ENCODE measurements at places on chromosomes 16 and 17. TPM values are rescaled to one million over a fixed set of nuclear protein-coding genes. Genes with fewer than 3 reads are reported as not detected.

- no peak overlapping the region for H3K27ac ChIP-seq
- no peaks in the 10 kb centered on the region for H3K4me1 ChIP-seq
- peaks cover 3% of the 10 kb centered on the region for H3K36me3 ChIP-seq
Measured at GRCh38 chr17:28346199-28346580, 10.6 kb downstream of the TNFAIP1 start.

GRCh38 chr17:2058586-2059546 lies 4.0 kb downstream of the HIC1 start:
- H3K27ac ChIP-seq: peak overlapping the region; percentile 88
- H3K36me3 ChIP-seq: no peaks in the 10 kb centered on the region
- H3K4me1 ChIP-seq: peaks cover 88% of the 10 kb centered on the region

DNA sequence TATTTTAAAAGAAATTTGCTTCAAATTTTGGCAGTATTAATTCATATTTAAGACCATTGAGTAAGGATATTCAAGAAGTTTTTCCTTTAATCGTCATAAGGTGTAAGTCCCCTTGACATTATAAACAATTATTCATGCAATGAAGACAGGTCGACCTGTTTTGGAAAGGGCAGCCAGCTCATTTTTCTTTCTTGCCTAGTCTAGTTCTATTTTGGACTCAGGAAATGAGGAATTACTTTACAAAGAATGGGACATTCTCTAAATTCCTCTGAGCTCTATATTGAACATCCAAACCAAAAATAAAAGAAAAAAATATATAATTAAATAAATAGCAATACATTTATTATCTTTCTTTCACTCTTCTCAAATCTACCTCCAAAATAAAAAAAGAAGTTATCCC lies 595.6 kb upstream of the KIF2B start:
- H3K4me1 ChIP-seq: no peaks in the 10 kb centered on the region
- H3K4me3 ChIP-seq: no peak overlapping the region
- no peaks in the 10 kb centered on the region for H3K27me3 ChIP-seq
- no peak overlapping the region for H3K27ac ChIP-seq
- no peaks in the 10 kb centered on the region for H3K36me3 ChIP-seq

GRCh38 chr17:8465759-8466158 lies 30.1 kb downstream of the NDEL1 start:
- no peaks in the 10 kb centered on the region for H3K4me1 ChIP-seq
- no peak overlapping the region for H3K4me3 ChIP-seq
- H3K27me3 ChIP-seq: no peaks in the 10 kb centered on the region

DNA sequence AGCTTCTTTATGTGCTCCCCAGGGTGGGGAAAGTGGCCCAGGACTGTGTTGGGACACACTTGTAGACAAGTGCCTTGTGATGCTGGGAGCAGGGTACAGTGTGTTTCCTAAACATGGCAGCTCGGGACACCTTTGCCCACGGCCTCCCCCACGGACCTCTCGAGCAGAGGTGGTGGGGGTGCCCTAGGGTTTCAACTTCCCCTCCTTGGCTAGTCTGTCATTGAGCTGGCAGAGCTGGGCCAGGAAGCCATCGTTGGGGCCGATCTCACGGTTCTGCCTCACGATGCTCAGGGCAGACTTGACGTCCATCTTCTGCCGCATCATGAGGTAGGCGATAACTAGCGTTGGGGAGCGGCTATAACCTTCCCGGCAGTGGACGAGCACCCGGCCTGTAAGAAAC lies 9.4 kb downstream of the DUSP3 start:
- DNase-seq: no peak
- H3K4me3 ChIP-seq: no peak overlapping the region
- H3K27me3 ChIP-seq: no peaks in the 10 kb centered on the region
- H3K4me1 ChIP-seq: peaks cover 10% of the 10 kb centered on the region
- H3K27ac ChIP-seq: no peak overlapping the region

- peak overlapping the region; percentile 79 for H3K27ac ChIP-seq
- H3K27me3 ChIP-seq: no peaks in the 10 kb centered on the region
- H3K4me1 ChIP-seq: no peaks in the 10 kb centered on the region
- no peaks in the 10 kb centered on the region for H3K36me3 ChIP-seq
- H3K4me3 ChIP-seq: no peak overlapping the region
- DNase-seq: peak; percentile 60
Measured at GRCh38 chr16:21156767-21157467, 1.6 kb upstream of the LDAF1 start.

DNA sequence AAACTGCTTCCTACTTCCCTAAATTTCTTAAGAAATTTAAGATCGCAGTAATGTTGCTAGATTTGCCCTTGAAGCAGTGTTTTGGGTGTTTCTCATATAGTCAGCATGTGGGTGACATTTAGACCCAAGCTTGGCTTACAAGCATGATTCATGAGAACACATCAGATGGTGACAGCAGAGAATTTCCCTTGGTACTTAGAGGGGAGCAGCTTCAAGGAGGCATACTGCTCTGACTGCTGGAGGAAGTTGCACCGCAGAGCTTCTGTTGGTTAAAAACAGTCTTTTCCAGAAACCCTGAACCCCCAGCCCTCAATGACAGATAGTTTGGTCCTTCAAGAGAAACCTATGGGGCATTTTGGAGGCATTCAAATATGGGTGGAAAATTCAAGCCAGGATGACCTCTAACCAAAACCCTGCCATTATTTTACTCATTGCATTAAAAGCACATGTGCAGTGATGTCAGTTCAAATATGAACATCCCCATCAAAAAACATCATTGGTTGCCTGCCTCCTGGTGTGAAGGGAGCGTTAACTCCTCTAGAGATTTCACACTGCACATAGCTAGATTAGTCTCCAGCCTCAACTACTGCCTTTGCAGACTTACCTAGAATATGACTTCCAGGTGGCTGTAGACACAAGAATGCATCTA lies 201.5 kb upstream of the CACNG5 start:
- no peak overlapping the region for H3K4me3 ChIP-seq
- no peaks in the 10 kb centered on the region for H3K27me3 ChIP-seq
- no peaks in the 10 kb centered on the region for H3K4me1 ChIP-seq
- DNase-seq: no peak
- no peak overlapping the region for H3K27ac ChIP-seq

GRCh38 chr16:81349608-81350305 lies 35.0 kb downstream of the GAN start:
- no peaks in the 10 kb centered on the region for H3K4me1 ChIP-seq
- H3K27ac ChIP-seq: no peak overlapping the region
- no peaks in the 10 kb centered on the region for H3K36me3 ChIP-seq
- H3K27me3 ChIP-seq: no peaks in the 10 kb centered on the region
- no peak overlapping the region for H3K4me3 ChIP-seq

DNA sequence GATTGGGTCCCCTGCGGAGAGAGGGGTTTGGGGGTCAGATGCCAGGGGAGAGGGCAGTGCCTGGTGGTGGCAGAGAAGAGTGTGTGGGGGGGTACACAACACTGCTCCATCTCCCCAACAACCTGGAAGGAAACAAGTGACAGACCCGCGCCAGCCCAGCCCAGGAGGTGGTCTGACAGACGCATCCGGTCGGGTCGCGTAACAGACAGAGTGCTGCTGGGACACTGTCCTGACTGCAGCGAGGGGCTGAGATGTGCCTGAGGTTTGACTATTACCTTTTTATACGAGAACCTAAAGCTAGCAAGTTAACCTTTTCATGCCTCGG lies 16.2 kb downstream of the UNC13D start:
- peak; percentile 33 for DNase-seq
- H3K36me3 ChIP-seq: no peaks in the 10 kb centered on the region
- no peaks in the 10 kb centered on the region for H3K27me3 ChIP-seq
- H3K27ac ChIP-seq: peak overlapping the region; percentile 64

- no peaks in the 10 kb centered on the region for H3K4me1 ChIP-seq
- no peak for DNase-seq
- H3K4me3 ChIP-seq: no peak overlapping the region
- no peak overlapping the region for H3K27ac ChIP-seq
- no peaks in the 10 kb centered on the region for H3K36me3 ChIP-seq
Measured at GRCh38 chr16:77775911-77776909, 12.2 kb upstream of the VAT1L start.

- H3K4me1 ChIP-seq: no peaks in the 10 kb centered on the region
- no peaks in the 10 kb centered on the region for H3K27me3 ChIP-seq
- H3K36me3 ChIP-seq: no peaks in the 10 kb centered on the region
- no peak for DNase-seq
- no peak overlapping the region for H3K4me3 ChIP-seq
Measured at GRCh38 chr16:81967358-81967757, 43.9 kb downstream of the SDR42E1 start.

DNA sequence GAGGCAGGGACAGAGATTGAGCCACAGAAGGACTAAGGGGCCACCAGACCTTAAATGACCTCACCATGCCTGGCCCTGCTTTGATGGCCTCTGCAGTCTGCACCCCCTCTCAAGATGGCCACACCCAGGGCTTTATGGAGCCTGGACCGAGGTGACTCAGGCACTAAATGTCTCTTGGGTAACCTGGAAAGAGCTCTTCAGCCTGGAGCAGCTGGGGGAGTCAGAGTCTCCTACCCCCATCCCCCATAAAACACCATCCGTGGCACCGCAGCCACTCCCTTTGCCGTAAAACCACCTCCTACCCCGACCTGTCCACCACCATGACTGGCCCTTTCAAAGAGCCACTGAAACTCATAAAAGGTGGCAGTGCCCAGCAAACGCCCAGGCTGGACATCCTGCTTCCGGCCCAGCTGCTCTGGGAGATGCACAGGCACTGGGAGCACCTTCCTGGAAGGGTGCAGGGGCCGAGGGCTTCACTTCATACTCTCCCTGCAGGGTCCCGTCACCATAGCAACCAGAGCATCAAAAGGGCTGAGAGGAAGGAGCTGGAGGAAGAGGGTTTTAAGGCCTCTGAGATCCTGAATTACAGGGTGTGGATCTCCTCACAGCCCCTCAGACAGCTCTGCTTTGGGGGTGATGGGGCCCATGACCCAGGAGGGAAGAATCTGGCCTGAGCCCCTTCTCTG lies 22.3 kb downstream of the FOXN1 start:
- H3K27ac ChIP-seq: no peak overlapping the region
- H3K27me3 ChIP-seq: no peaks in the 10 kb centered on the region
- no peaks in the 10 kb centered on the region for H3K4me1 ChIP-seq
- H3K4me3 ChIP-seq: no peak overlapping the region

DNA sequence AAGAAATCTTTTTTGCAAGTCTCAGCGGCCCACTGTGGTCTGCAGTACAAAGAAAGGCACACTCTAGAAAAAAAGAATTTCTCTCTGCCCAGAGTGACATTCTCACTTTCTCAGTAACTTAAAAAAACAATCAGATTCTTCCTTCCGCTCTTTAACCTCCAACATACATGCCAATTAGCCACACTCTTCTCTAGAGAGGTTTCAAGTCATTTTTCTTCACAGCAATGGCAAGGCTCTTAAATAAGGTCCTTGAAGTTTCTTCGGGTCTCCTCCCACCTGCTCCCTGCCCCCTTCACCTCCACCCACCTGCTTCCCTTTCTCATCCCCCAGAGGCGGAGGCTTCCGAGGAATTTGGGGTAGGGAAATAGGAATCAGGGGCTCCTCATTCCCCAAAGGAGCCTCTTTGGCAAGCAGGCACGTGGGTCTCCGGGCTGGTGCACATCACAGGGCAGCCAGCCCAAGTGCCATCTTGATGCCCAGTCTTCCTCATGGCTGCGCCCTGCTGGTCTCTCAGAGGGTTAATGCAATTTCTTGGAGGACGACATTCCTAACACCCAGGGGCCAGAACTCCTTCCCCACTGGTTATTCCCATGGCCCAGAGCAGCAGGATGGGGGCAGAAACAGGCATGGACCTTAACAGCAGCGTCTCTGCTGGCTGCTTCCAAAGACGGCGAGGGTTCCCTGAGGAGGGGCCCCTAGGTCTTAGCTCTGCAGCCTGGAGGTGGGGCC lies 855 bp upstream of the MEOX1 start:
- H3K4me1 ChIP-seq: no peaks in the 10 kb centered on the region
- DNase-seq: no peak
- H3K27me3 ChIP-seq: no peaks in the 10 kb centered on the region
- H3K36me3 ChIP-seq: no peaks in the 10 kb centered on the region
- H3K27ac ChIP-seq: no peak overlapping the region
- no peak overlapping the region for H3K4me3 ChIP-seq

- no peak for DNase-seq
- H3K4me3 ChIP-seq: no peak overlapping the region
- H3K4me1 ChIP-seq: no peaks in the 10 kb centered on the region
- H3K27me3 ChIP-seq: no peaks in the 10 kb centered on the region
- no peaks in the 10 kb centered on the region for H3K36me3 ChIP-seq
Measured at GRCh38 chr17:27906226-27906580, 13.0 kb upstream of the LYRM9 start.

DNA sequence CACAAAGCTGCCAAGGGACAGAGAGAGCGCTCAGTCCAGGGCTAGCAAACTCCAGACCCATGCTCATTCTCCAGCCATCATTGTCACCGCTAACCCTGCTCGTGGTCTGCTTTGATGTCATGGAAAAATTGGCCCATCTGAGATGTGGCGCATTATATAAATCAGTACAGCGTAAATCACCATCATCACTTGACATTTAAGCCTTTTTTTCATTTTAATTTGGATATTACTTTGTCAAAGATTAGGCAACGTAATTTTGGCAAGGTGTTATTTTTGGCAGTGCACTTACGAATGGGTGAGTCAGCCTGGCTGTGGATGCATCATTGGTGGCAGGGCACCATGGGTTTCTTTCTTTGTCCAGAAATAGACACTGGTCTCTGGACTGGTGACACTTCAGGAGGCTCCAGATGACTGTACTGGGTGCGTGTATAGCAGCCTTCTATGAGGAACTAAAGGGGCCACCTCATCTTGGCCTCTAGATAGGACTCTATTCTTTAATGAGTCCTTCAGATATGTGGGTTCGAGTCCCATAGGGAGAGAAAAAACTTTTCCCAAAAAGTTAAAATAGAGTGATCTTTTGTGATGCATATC lies 166.3 kb downstream of the MSI2 start:
- H3K27me3 ChIP-seq: no peaks in the 10 kb centered on the region
- no peaks in the 10 kb centered on the region for H3K4me1 ChIP-seq
- H3K36me3 ChIP-seq: no peaks in the 10 kb centered on the region
- H3K4me3 ChIP-seq: no peak overlapping the region

DNA sequence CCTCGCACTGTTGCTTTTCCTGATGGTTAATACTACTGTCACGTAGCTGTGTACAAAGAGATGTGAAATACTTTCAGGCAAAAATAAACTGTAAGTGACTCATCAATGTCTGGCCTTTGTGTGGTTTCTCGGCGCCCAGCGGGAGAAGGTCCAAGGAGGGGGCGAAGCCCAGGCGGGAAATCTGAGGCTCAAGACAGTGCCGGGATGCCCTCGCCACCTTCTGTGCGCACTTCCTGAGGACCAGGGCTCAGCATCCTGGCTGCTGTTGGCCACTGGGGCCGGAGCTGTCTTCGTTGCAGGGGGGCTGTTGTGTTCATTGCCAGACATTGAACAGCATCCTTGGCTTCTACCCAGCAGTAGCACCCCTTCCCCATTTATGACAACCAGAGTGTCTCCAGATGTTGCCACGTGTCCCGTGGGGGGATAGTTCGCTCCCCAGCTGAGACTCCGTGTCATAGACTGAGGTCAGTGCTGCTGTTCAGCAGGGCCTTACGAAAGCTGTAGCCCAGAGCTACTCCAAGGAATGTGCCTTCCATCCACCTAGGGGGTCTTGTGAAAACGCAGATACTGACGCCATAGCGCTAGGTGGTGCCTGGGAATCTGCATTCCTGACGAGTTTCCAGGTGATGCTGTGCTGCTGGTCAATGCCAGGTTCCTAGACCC lies 67.3 kb upstream of the PLCG2 start:
- no peaks in the 10 kb centered on the region for H3K36me3 ChIP-seq
- peaks cover 9% of the 10 kb centered on the region for H3K4me1 ChIP-seq
- no peak overlapping the region for H3K27ac ChIP-seq
- H3K4me3 ChIP-seq: no peak overlapping the region
- no peaks in the 10 kb centered on the region for H3K27me3 ChIP-seq

- H3K27ac ChIP-seq: no peak overlapping the region
- H3K4me1 ChIP-seq: no peaks in the 10 kb centered on the region
- H3K36me3 ChIP-seq: no peaks in the 10 kb centered on the region
- H3K4me3 ChIP-seq: no peak overlapping the region
- DNase-seq: no peak
Measured at GRCh38 chr16:83830091-83830768, 22.5 kb downstream of the HSBP1 start.

The UNC13D gene
- 28.2 TPM for total RNA-seq

The KRTAP3-2 gene
- total RNA-seq: not detected

All from Peyer's patch (tissue), 4 donors.